Right lobe of liver (tissue), 6 donors: ENCODE measurements at places on chromosomes 11 and 22. TPM values are rescaled to one million over a fixed set of nuclear protein-coding genes. Genes with fewer than 3 reads are reported as not detected.

GRCh38 chr22:27032091-27032761 is 374.8 kb downstream of the MIAT start:
- H3K27me3 ChIP-seq = no peaks in the 10 kb centered on the region
- H3K4me3 ChIP-seq = no peak overlapping the region
- no peaks in the 10 kb centered on the region for H3K4me1 ChIP-seq
- no peaks in the 10 kb centered on the region for H3K36me3 ChIP-seq
- peak; percentile 56 for DNase-seq

DNA sequence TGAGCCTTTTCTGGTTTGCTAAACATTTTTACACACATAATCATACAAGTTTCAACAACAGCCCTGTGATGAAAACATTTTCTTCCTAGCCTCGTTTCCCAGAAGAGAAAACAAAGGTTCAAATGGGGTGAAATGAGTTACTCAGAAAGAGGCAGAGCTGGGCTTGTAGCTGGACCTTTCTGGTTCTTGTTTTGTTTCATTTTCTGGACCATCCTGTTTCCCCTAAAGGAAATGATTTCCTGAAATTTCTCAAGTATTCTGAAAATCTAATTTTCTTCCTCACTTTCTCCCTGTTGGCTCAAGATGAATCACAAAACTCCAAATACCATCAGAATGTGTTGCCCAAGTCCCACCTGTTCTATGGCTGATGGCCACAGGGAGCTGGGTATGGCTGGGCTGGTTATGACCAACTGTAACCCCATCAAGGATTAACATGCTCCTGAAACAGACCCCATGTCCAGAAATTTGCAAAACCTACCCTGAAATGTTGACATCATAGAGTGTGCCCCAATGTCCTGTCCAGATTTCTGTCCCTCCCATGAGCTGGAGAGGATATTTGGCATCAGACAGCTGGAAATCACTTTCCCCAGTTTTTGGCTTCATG is 6.7 kb upstream of the APOL4 start:
- no peaks in the 10 kb centered on the region for H3K27me3 ChIP-seq
- no peaks in the 10 kb centered on the region for H3K36me3 ChIP-seq
- H3K4me3 ChIP-seq = no peak overlapping the region
- H3K4me1 ChIP-seq = no peaks in the 10 kb centered on the region
- DNase-seq = no peak
- H3K27ac ChIP-seq = no peak overlapping the region

GRCh38 chr22:36443198-36443770 is 38.2 kb downstream of the TXN2 start:
- H3K36me3 ChIP-seq = no peaks in the 10 kb centered on the region
- H3K27ac ChIP-seq = no peak overlapping the region
- H3K4me1 ChIP-seq = no peaks in the 10 kb centered on the region
- no peak overlapping the region for H3K4me3 ChIP-seq
- DNase-seq = no peak

DNA sequence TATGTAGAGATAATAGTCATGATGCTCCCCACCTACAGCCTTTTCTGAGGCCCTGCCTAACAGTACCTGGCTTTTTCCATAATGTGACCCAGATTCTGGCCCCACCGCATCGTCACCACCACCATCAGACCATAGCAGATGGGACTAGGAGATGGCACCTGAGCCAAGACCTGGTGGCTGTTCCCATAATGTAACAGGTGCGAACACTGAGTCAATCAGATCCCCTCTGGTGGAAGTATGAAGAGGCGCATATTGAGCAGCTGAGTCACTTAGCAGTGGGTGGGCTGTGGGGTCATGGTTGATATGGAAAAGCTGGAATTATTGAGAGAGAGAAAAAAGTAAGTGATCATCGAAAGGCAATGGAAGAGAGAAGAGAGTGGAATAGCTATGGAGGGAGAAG is 578.0 kb upstream of the CADM1 start:
- DNase-seq = no peak
- no peak overlapping the region for H3K27ac ChIP-seq

The KIAA1671 gene
- total RNA-seq = 38.0 TPM

The HORMAD2 gene
- total RNA-seq = 1.6 TPM
